ENCODE measurements at places on chromosomes 5 and 9. TPM values are rescaled to one million over a fixed set of nuclear protein-coding genes. Genes with fewer than 3 reads are reported as not detected.
A peak's percentile ranks its signal among the peaks of the same experiment; 100 is the strongest.

- H3K27me3 ChIP-seq, result no peaks in the 10 kb centered on the region
- H3K36me3 ChIP-seq, result no peaks in the 10 kb centered on the region
- no peaks in the 10 kb centered on the region for H3K4me1 ChIP-seq
- H3K4me3 ChIP-seq, result no peak overlapping the region
- no peak for DNase-seq
- H3K27ac ChIP-seq, result no peak overlapping the region
Observed at GRCh38 chr5:27830546-27830945, 792.2 kb upstream of the CDH9 start.

GRCh38 chr5:179452356-179453230 lies 97.8 kb upstream of the RUFY1 start:
- H3K27me3 ChIP-seq, result no peaks in the 10 kb centered on the region
- no peak overlapping the region for H3K27ac ChIP-seq
- no peaks in the 10 kb centered on the region for H3K36me3 ChIP-seq
- no peaks in the 10 kb centered on the region for H3K4me1 ChIP-seq

DNA sequence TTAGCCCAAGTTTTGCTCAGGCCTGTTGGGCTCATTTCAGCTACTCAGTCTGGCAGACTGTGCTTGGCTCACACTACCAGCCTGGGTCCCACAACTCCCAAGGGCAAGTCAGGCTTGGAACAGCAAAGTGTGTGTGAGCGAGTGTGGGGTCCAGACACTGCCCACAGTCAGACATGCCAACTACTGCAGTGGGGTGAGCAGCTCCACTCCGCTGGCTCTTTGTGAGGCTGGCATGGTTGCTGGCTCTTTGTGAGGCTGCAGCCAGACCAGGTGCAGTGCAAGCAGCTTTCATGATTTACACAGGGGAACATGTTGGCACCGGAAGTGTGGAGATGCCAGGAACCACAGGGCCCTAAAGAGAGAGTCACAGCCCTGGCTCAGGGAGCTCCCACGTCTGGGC lies 606.7 kb upstream of the FAM174A start:
- H3K4me1 ChIP-seq, result no peaks in the 10 kb centered on the region
- H3K36me3 ChIP-seq, result no peaks in the 10 kb centered on the region
- no peak for DNase-seq
- no peak overlapping the region for H3K27ac ChIP-seq
- no peaks in the 10 kb centered on the region for H3K27me3 ChIP-seq

GRCh38 chr5:95102080-95102479 lies 182.8 kb downstream of the MCTP1 start:
- H3K4me1 ChIP-seq, result no peaks in the 10 kb centered on the region
- no peaks in the 10 kb centered on the region for H3K36me3 ChIP-seq
- H3K27me3 ChIP-seq, result no peaks in the 10 kb centered on the region

The C5orf22 gene
- polyA plus RNA-seq, result 15.6 TPM

DNA sequence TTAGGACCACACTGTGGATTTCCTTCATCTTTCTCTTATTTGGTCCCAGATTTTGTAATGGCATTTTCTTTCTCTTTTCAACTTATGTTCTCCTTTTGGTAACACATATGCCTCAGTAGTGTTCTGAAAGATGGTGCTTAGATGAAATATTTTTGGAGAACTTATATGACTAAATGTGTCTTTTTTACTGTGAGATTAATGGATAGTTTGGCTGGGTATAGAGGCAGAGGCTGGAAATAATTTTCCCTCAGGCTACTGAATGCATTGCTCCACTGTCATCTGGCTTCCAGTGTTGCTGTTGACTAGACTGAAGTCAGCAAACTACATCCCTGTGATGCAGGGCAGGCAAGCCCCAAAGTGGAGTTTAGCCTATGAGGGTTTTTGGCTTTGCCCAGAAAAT lies 450.9 kb downstream of the DMAC1 start:
- H3K4me1 ChIP-seq, result no peaks in the 10 kb centered on the region
- no peaks in the 10 kb centered on the region for H3K36me3 ChIP-seq
- no peak overlapping the region for H3K27ac ChIP-seq
- no peaks in the 10 kb centered on the region for H3K27me3 ChIP-seq
- H3K4me3 ChIP-seq, result no peak overlapping the region

DNA sequence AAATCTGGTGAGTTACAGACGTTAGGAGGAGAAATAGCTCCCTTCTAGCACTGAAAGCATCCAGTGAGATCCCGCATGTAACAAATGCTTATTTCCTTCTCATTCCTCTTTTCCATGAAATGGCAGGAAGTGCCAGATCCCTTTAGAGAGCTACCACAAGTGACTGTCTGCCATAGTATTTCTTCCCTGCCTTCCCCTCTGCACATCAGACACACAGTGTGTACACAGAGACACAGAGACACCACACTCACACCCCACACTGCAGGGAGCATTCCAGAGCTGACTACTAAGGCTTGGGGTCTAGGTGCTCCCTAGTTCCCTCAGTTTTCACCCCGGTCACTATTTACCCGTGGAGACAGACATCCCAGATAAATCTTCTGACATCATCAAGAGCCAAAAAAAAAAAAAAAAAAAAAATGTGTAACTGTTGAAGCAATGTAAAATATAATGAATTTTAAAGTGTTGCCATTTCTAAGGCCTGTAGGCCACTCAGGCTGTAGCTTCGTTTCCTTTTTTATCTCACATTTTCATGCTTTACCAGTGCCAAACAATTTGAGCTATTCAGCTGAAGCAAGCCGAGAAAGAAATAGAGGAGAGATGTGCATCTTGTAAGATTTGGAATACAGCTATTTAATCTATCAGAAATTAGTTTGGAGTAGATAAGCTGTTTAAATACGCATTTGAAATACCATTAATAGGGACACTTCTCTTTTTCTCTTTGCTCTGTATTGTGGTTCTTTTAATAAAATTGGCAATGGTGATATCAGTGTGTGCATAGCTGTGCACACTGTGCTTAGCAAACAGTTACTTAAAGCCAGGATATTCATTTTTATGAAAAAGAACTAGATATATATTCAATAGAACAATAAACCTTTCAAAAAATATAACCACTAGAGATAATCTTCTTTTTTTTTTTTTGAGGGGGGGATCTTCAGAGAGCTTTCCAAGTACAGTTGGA lies 405.5 kb downstream of the PDE4D start:
- no peaks in the 10 kb centered on the region for H3K36me3 ChIP-seq
- H3K27ac ChIP-seq, result peak overlapping the region; percentile 20
- H3K4me3 ChIP-seq, result no peak overlapping the region
- H3K27me3 ChIP-seq, result no peaks in the 10 kb centered on the region
- H3K4me1 ChIP-seq, result peaks cover 21% of the 10 kb centered on the region

DNA sequence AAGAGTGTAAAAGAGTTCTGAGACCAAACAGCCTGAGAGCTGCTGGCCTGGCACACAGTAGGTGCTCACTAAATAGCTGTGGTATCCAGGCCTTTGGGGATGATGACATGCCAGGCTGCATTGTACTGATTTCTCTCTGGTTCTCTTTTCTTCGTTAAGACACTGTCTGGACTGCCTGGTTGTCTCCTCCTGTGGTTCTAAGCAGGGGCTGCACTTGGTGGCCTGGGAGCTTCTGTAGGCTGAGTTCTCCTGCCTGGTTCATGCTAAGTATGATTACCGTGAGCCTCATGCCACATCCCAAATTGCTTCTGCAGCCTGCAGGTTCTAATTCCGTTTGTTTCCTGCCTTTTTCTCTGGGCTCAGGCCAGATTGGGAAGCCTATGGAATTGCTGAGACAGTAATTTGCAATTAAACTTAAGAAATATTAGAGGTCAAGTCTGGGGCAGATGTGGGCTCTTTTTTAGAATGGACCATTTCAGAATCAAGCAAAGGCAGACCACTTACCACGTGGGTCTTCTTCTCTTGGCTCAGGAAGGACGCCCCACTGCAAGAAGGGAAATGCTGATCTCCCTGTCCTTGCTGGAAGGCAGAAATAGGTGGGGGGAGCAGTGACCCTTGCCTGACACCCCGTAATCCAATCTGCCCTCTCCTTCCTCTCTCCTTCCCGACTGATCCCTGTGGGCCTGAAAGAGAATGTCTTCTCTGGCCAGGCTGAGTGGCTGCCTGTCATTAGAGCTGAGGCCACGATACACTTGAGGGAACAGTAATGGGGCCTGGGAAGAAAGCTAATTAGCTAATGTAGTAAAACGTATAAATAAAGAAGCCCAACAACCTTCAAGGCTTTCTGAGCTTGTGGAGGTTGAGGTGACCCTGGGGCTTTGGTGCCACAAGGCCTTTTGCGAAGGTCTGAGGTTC lies 21.9 kb upstream of the BOD1 start:
- H3K36me3 ChIP-seq, result no peaks in the 10 kb centered on the region
- no peaks in the 10 kb centered on the region for H3K4me1 ChIP-seq
- no peak for DNase-seq

DNA sequence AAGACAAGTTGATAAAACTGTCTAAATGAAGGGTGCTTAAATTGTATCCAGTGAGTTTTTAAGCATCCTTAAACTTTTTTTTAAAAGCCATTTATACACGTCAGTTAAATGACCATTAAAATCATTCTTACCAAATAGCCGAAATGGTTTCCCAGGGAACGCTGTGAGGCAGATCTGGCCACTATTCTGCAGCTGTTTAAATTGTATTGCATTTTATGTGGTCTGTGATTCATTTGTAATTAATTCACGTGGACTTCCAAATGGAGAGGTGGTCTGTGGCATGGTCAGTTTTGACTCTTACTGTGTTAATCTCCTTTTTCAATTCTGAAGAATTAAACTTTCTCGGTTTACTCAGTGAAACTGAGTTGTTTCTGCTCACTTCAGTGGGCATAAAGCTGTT lies 113.7 kb upstream of the OTULINL start:
- DNase-seq, result no peak
- no peaks in the 10 kb centered on the region for H3K27me3 ChIP-seq
- no peak overlapping the region for H3K27ac ChIP-seq
- H3K4me3 ChIP-seq, result no peak overlapping the region

The PCDHGB6 gene
- not detected for polyA plus RNA-seq

- DNase-seq, result no peak
- no peak overlapping the region for H3K27ac ChIP-seq
- no peaks in the 10 kb centered on the region for H3K27me3 ChIP-seq
Observed at GRCh38 chr5:60526336-60526875, 173.6 kb downstream of the DEPDC1B start.

DNA sequence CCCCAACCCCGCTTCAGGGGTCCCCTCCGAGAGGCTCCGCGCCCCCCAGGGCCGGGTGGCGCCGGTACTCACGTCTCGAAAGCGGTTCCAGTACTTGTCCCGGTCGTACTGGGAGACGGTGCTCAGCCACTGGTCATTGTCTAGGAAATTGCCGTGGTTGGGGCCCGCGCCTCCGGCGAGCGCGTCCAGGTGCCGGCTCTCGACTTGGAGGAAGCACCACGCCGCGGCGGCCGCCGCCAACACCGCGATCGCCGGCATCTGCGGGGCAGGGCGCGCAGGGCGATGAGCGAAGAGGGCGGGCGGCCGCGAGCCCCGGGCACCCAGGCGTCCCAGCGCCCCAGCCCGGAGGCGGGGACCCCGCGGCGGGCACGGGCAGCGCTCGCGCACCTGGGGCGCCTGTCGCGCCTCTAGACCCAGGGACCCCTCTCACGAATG lies 808 bp downstream of the SPOCK1 start:
- peak overlapping the region; percentile 71 for H3K4me3 ChIP-seq
- no peak for DNase-seq
- H3K36me3 ChIP-seq, result no peaks in the 10 kb centered on the region
- no peak overlapping the region for H3K27ac ChIP-seq
- no peaks in the 10 kb centered on the region for H3K27me3 ChIP-seq

- DNase-seq, result no peak
- no peaks in the 10 kb centered on the region for H3K27me3 ChIP-seq
- H3K36me3 ChIP-seq, result no peaks in the 10 kb centered on the region
- no peak overlapping the region for H3K27ac ChIP-seq
- no peak overlapping the region for H3K4me3 ChIP-seq
Observed at GRCh38 chr9:79694676-79695400, 123.1 kb downstream of the TLE4 start.

The PCDH12 gene
- 0.23 TPM for polyA plus RNA-seq

The INSL6 gene
- polyA plus RNA-seq, result not detected

DNA sequence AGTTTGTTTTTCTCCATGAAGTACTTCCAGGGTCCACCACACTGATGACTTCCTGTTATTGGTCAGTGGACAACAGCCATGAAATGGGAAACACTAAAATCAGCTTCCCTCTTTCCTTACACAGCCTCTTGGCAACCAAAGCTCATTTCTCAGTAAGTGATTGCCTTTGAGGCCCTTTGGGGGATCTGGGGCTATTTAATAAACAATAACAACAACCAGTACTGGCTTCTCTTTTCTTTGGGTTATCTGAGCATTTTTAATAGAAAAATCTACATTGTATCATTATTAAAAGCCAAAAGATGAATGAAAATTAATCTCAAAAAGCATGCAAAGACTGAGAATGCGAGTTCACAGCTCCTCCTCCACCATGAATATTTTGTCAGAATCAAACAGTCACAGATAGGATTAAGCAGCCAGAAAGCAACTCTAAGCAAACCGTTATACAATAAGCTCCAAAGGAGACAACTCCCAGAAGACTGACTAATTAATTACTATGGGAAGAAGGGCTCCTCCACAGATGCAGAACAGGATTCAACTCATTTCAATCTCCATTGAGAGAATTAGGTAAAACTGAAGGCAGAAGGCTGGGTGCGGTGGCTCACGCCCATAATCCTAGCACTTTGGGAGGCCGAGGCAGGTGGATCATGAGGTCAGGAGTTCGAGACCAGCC lies 68.3 kb downstream of the SERINC5 start:
- DNase-seq, result no peak
- H3K27me3 ChIP-seq, result no peaks in the 10 kb centered on the region
- peaks cover 17% of the 10 kb centered on the region for H3K4me1 ChIP-seq
- H3K4me3 ChIP-seq, result no peak overlapping the region

DNA sequence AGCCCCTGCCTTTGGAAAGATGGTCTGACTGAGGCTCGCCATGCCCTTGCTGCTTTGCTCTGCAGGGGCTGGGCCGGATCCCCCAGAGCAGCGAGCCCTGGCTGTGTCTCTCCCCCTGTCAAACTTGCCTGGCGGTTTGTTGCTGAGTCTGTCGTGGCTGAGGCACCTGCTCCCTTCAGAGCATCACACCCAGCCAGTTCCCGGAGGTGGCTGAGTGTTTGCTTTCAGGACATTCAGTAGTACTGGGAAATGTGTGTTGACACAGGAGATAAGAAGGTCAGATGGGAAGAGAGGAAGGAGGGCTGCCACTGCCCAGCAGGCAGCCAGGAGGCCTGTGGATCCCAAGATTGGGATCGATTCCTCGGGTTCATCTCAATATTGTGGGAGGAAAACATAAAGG lies 62.9 kb downstream of the GADD45G start:
- H3K4me3 ChIP-seq, result no peak overlapping the region
- H3K4me1 ChIP-seq, result no peaks in the 10 kb centered on the region

The SVEP1 gene
- 2.9 TPM for polyA plus RNA-seq

GRCh38 chr5:157049605-157050004 lies 9.3 kb downstream of the HAVCR1 start:
- H3K27me3 ChIP-seq, result no peaks in the 10 kb centered on the region
- no peak for DNase-seq
- no peaks in the 10 kb centered on the region for H3K4me1 ChIP-seq
- H3K36me3 ChIP-seq, result no peaks in the 10 kb centered on the region

- H3K4me1 ChIP-seq, result peaks cover 92% of the 10 kb centered on the region
- H3K4me3 ChIP-seq, result no peak overlapping the region
- no peaks in the 10 kb centered on the region for H3K27me3 ChIP-seq
- DNase-seq, result peak; percentile 46
- peak overlapping the region; percentile 58 for H3K27ac ChIP-seq
Observed at GRCh38 chr9:91812191-91812590, 137.8 kb downstream of the ROR2 start.

The CDH9 gene
- not detected for polyA plus RNA-seq
